ENCODE measurements at places on chromosomes 6 and 20.
A peak's percentile ranks its signal among the peaks of the same experiment; 100 is the strongest.

DNA sequence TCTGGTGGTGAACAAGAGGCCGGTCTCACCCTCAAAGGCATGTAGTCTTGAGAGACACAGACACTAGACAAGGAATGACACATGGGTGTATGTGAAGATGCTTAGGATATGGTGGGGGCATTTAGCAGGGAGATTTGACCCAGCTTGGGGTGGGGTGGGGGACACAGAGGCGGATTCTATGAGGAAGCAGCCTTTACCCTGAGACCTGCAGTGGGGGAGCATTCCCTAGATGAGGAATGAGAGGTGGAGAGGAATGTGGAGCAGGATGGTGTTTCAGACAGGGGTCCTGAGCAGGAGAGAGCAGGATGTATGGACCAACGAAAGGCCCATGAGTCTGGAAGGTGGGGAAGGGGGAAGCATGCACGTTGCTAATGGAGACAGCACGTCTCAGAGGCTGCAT is 57.8 kb downstream of the PHACTR3 start:
- DNase-seq: no peak

DNA sequence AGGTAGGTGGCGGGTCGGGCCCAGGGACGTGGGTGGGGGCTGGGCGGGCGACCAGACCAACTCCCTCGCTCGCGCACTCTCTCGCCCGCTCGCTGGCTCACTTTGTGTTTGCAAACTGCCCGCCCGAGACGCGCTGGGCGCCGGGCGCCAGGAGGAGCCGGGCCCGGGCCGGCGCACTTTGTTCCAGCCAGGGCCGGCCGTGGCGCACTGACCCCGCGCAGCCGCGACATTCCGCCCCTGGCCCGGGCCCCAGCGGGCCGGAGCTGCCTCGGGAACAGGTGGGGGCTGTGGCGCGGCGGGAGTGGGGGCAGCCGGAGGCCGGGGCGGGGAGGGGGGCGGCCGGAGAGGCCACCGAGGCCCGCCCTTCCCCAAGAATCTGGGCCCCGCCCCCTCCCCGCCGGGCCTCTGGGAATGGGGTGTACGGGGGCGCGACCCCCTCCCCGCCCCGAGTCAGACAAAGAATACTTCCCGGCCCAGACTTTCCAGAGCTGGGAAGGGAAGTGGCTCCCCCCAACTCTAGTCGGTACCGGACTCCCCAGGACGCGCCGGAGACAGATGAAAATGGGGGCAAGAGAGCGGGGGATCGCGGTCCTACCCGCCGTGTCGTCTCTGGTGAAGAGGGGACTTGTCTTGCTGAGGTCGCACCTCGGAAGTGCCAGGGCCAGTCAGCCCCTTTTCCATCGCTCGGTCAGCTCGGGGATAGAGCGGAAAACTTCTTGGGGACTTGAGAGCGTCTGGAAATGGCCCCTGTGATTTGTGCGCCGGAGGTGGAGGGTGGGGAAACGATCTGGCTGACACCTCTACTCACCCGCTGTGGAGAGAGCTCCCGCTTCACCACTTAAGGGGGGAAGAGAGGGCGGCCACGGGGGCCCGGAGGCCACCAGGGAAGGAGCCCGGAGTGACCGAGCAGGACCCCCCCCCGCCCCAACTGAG is 951 bp downstream of the FOXP4 start:
- peak; percentile 65 for DNase-seq

DNA sequence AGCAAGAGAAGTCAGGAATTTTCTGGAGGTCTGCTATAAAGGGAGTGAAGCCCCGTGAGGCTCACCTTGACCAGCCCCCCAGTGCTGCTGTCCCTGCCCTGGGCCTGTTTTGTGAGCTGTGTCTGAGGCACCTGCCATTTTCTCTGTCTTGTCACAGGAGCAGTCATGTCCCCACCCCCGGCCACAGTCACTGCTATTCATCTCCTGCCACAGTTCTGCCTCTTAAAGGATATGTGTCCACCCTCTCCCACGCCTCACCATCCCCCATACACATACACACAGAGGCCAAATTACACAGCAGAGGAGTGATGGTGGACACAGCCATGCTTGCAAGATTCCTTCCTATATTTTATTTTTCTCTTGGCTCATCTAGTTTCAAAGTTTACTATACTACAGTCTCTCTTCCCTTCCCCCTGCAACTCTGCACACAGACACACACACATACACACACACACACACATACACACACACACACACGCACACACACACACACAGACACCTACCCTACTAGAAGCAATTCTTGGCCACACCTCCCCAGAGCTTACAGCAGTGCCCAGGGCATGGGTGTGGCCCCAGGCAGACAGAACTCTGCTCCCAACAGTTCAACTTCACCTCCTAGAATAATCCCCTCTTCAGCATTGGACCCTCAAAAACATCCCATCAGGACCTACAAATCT is 68.7 kb upstream of the TAB2 start:
- no peak for DNase-seq

GRCh38 chr6:157773248-157773773 is 49.7 kb upstream of the SNX9 start:
- DNase-seq: no peak

GRCh38 chr20:50434321-50434652 is 75.9 kb upstream of the PTPN1 start:
- DNase-seq: no peak

GRCh38 chr6:17013701-17014100 is 88.1 kb upstream of the STMND1 start:
- DNase-seq: no peak

DNA sequence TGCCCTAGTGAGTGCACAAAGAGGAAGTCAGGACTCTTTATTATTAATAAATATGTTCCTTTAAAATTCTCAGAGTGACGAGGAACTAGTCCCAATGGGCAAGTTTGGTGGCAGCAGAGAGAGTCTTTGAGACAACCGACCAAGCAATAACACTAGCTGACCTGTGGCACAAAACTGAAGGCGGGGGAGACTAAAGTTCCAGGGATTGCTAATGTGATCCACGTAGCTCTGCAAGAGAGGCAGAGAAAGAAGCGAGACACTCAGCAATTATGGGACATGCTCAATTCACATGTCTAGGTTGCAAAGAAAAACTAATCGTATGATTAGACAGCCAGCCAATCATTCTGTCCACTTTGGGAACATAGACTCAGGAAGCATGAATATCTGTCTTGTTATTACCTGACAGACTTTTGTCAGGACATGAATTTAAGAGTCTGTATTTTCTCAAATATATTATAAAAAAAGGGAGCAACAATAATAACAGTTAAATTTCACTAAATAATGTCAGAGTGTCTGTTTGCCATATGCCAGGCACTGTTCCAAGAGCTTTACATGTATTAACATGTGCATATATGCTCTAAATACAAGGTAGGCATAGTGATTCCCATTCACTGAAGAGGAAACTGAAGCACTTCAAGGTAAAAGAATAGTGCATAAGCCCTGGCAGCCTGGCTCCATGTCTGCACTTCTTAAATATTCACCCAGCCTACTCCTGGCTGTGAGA is 81.0 kb downstream of the COL9A1 start:
- no peak for DNase-seq

DNA sequence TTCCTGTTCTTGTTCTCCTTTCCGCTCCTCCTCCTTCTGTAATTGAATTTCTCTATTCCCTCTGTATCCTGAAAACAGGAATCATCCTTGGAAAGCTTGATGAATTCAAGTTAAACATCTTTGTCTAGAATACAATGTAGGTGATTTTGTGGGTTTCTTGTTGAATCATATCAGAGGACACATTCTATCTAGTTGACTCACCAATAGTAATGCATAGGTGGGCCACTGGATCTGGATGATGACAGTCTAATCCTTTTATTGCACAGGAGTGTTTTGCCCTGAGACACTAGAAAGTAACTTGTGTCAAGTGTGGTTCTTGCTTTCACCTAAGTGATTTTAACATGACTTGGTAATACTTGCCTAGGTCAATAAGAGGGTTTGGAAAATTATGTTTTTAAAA is 164.3 kb downstream of the RFPL4B start:
- no peak for DNase-seq

DNA sequence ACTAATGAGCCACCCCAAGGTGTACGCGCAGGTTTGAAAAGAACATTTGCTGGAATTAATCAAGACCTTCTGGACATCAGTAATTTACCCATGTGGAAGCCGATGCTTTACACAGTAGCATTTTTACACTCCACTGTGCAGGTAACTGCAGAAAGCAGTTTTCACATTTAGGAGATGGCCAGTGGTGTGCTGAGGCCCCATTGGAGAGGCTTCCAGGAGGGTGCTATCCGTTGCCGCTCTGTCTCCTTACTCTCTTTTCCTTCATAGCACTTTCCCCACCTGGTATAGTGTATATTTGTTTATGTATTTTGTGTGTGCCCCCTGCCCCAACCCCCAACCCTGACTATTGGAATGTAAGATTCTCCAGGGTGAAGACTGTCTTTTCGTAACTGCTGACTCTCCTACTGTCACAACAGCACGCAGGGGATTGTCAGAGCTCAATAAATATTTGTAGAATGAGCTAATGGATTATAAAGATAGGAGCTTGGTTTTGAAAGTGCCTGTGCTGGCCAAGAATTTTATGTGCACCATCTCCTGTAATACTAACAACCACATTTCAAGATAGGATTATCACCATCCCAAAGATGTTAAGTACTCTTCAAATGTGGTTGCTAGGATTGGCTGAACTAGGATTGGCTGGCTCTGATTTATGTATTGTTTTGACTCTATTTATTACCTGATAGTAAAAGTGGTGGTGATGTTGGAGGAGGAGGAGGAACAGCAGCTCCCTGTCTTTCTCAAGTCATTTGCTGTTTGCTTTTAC is 74.0 kb upstream of the GLP1R start:
- no peak for DNase-seq

DNA sequence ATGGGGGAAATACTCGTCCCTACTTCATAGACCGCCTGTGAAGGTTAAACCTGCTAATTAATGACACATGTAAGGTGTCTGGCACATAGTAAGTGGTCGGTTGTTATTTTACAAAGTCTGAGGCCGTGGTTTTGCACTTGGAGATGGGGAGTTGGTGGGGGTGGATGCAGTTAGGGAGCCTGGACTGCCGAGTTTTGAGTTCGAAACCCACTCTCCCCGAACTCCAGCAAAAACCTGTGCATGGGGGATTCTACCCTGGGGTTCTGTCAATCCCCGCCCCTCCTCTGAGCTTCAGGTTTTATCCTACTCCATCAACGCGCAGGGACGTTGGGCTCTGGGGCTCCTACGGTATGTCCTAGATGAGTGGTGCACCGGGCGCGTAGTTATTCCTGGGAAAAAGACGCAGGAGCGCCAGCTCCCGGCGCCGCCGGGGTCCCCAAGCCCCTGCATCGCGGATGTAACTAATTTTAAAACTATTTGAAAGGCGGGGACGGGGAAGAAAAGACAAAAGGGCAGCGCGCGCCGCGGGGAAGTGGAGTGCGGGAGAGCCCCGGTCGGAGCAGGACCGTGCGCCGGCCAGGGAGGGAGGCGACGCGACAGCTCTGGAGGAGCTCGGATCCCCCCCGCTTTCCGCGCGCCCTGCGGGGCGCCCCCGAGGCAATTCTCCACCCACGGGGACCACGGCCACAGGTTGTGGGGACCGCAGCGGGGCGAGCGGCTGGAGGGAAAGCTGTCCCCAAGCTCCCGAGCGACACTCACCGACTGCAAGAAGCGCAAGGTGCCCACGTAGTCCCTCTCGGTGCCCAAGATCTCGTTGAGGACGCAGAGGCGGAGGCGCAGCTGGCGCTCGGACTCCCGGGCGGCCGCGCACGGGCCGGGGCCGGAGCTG is 672 bp downstream of the PREX1 start:
- DNase-seq: peak; percentile 52

- DNase-seq: no peak
These were observed 198.3 kb downstream of the KCNQ5 start for GRCh38 chr6:72820153-72820552.

GRCh38 chr6:44068607-44069296 is 58.5 kb downstream of the MRPL14 start:
- no peak for DNase-seq

DNA sequence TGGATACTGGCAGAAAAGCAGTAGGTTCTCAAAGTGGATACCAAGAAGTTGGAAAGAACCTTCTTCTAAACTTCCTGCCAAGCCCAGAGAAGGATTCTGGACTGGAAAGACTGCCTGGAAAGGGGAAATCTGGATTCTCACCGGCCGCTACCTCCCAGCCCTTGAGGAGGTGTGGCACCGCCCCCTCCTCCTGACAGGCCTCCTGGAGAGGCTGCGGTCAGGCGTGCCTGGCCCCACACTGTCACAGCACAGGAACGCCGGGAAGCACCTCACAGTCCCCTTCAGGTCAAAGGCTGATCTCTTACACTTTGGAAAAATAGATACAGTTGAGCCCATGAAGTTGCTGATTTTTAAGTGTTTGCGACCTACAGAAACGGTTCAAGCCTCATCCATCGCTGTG is 16.3 kb upstream of the PDE10A start:
- DNase-seq: no peak

- no peak for DNase-seq
These were observed 30.2 kb upstream of the RNF8 start for GRCh38 chr6:37323580-37323979.

DNA sequence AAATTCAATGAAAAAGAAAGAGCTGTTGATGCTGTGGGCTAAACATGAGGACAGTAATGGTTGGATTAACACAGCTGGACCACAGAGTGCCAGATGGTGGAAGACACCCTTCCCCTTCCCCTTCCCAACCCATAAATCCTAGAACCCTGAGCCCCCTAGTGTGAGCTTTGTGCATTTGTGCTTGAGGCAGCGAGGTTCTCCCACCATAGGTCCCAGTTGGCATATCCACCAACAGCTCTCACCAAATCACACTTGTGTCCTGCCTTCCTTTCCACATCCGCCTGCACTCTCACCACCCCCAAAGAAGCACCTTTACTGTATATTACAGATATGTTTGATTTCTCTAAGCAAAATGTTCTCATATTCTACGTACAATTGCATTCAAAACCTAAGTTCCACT is 32.8 kb upstream of the HBS1L start:
- no peak for DNase-seq

- DNase-seq: no peak
These were observed 18.2 kb upstream of the OCSTAMP start for GRCh38 chr20:46568570-46569129.

DNA sequence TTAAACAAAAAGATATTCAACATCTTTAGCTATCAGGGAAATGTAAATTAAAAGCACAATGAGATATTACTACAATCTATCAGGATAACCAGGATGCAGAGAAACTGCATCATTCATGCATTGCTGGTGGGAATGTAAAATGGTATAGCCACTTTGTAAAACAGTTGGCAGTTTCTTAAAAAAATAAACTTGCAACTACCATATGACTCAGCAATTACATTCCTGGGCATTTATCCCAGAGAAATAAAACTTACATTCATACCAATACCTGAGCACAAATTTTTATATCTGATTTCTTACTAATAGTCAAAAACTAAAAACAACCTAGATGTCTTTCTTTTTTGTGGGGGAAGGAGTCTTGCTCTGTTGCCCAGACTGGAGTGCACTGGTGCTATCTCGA is 190.3 kb upstream of the TAB2 start:
- DNase-seq: no peak

- no peak for DNase-seq
These were observed 18.0 kb downstream of the STX7 start for GRCh38 chr6:132494954-132495353.

GRCh38 chr6:77463861-77464494 is 687 bp upstream of the HTR1B start:
- DNase-seq: no peak

- DNase-seq: no peak
These were observed 3.1 kb upstream of the TFAP2B start for GRCh38 chr6:50815436-50816114.

- DNase-seq: no peak
These were observed 25.4 kb upstream of the ASIP start for GRCh38 chr20:34215711-34216381.

GRCh38 chr6:43188426-43188825 is 6.4 kb downstream of the CUL9 start:
- DNase-seq: no peak

Data from CD8-positive, alpha-beta memory T cell (primary cell).